PC-9 (cell line): ENCODE measurements at places on chromosomes 13 and 19.

DNA sequence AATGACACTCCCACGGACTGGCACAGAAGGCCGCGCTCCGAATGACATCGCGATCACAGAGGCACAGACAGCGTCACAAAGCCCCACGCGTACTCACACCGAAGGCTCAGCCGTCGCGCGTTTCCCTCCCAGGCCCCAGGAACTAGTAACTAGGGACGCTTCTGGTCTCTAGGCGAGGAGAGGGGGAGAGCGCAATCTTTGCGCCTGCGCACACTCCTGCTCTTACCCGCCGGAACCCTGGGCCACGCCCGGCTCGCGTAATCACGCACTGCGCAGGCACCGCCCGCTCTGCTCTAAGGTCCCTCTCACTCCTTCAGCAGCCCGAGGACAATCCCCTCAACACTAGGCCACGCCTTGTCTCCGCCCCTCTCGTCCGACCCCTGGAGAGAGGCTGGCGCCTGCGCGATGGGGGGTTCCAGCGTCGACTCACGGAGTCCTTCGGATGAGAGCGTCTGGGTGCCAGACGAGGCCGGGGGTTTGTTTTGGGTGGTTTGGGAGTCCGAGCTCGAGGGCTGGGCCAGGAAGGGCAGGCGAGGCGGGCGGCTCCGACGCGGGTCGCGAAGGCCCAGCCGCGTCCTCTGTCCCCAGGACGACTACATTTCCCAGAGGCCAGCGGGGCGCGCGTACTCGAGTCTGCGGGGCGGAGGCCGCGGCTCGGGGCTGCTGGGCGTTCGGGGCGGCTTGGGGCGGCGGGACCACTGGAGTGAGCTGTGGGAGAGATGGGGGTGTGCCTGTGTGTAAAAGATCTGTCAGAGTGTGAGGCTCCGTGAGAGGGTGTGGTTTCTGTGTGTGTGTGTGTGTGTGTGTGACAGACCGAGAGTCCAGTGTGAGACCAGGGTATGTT, at the start of gene ZNF471:
TSS of gene ZNF471 (plus strand) at position 410 of the 844 bp plus-strand sequence. CDS start 3,717 bp downstream, outside the sequence.
- DNase-seq, result peak; percentile 60

GRCh38 chr19:36100476-36100875, 10.5 kb upstream of the OVOL3 start:
- DNase-seq, result peak; percentile 25

DNA sequence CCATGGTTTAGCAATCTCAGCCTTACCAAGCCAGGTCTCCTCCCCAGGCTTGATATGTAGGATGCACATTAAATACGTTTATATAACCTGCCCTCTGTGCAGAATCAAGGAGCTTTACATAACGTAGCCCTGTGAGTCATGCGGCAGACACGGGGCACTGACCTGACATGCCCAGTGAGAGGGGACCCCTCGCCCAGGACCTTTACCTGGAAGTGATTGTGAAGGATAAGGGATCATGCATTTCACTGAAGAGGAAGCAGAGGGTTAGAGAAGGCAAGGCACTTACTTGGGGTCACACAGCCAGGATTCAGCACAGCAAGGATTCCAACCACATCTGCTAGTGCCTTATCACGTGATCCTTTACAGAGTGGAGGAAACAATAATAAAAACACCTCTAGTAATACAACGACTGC, 18.9 kb upstream of the FOSB start:
- peak; percentile 95 for DNase-seq

DNA sequence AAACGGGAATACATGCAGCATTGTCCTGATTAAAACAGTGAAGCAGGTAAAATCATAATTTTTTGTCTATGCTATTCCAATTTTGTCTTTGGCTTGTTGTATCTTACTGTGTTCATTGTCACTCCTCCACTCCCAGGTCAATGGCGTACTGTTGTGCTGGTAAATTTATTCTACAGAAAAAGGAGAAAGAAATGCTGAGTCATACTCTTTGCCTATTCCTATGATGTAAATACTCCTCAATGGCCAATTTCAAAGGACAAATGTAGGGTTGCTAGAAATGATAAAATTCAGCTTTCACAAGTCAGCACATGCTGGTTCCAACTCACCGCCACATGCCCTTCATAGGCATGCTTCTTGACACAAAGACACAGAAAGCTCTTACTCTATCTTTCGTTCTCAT, 694.4 kb upstream of the PCDH20 start:
- DNase-seq, result no peak
